B cell (primary cell): ENCODE measurements at places on chromosomes 5 and 9. TPM values are rescaled to one million over a fixed set of nuclear protein-coding genes. Genes with fewer than 3 reads are reported as not detected.

DNA sequence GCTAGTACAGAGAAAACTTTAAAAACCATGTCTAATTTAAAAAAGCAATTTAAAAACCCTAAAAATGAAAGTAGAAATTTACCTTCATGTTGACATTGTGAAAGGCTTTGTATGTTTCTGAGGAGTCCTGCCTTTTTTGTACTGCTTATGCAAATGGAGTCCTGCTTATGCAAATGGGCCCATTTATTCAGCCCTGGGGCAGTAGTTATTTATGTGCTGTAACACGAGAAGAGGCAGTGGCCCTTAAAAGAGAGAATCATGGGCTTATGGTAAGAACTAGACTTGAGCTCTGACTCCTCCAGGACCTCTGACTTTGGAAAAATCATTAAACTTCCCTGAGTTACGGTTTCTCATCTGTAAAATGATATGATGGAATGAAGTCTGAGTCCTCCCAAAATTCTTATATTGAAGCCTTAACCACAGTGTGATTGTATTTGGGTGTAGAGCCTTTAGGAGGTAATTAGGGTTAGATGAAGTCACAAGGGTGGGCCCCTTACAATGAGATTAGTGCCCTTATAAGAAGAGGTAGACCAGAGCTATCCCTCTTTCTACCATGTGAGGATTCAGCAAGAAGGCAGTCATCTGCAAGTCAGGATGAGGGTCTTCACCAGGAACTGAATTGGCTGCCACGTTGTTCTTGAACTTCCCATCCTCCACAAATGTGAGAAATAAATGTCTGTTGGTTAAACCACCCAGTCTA is 447.8 kb upstream of the CD180 start:
- H3K27me3 ChIP-seq, result no peaks in the 10 kb centered on the region
- H3K36me3 ChIP-seq, result no peaks in the 10 kb centered on the region
- no peak overlapping the region for H3K4me3 ChIP-seq
- H3K4me1 ChIP-seq, result no peaks in the 10 kb centered on the region
- no peak overlapping the region for H3K27ac ChIP-seq
- no peak for DNase-seq

The SCGB3A2 gene
- polyA plus RNA-seq, result not detected in 2 replicates

GRCh38 chr5:64195981-64196380 is 30.3 kb downstream of the RNF180 start:
- no peaks in the 10 kb centered on the region for H3K36me3 ChIP-seq
- no peak for DNase-seq
- no peaks in the 10 kb centered on the region for H3K27me3 ChIP-seq
- H3K4me1 ChIP-seq, result no peaks in the 10 kb centered on the region

GRCh38 chr5:83556190-83556589 is 84.6 kb downstream of the VCAN start:
- no peak overlapping the region for H3K27ac ChIP-seq
- no peaks in the 10 kb centered on the region for H3K27me3 ChIP-seq
- H3K4me1 ChIP-seq, result no peaks in the 10 kb centered on the region
- H3K36me3 ChIP-seq, result no peaks in the 10 kb centered on the region
- no peak for DNase-seq

DNA sequence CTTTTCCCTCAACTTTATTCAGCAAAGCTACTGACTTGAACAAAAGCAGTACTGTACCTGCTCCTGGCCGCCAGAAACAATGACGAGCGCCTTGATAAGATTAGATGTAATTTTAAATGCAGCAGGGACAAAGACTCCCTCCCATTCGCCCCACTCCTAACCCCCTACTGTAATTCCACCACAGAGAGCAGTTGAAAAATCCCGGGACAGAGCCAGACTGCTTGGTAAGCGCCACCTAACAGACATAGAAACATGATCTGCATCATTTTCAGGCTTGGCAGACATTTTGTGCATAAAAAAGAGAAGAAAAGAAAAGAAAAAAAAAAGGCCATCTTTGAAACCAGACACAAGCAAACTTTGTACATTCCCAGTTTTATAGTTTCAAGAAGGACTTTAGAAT is 81.9 kb downstream of the ISL1 start:
- no peak for DNase-seq
- no peaks in the 10 kb centered on the region for H3K36me3 ChIP-seq
- no peak overlapping the region for H3K4me3 ChIP-seq
- no peak overlapping the region for H3K27ac ChIP-seq

The TNFSF15 gene
- polyA plus RNA-seq, result 0.01 and 0.03 TPM in 2 replicates

The GLIPR2 gene
- polyA plus RNA-seq, result 14.6 and 17.5 TPM in 2 replicates

DNA sequence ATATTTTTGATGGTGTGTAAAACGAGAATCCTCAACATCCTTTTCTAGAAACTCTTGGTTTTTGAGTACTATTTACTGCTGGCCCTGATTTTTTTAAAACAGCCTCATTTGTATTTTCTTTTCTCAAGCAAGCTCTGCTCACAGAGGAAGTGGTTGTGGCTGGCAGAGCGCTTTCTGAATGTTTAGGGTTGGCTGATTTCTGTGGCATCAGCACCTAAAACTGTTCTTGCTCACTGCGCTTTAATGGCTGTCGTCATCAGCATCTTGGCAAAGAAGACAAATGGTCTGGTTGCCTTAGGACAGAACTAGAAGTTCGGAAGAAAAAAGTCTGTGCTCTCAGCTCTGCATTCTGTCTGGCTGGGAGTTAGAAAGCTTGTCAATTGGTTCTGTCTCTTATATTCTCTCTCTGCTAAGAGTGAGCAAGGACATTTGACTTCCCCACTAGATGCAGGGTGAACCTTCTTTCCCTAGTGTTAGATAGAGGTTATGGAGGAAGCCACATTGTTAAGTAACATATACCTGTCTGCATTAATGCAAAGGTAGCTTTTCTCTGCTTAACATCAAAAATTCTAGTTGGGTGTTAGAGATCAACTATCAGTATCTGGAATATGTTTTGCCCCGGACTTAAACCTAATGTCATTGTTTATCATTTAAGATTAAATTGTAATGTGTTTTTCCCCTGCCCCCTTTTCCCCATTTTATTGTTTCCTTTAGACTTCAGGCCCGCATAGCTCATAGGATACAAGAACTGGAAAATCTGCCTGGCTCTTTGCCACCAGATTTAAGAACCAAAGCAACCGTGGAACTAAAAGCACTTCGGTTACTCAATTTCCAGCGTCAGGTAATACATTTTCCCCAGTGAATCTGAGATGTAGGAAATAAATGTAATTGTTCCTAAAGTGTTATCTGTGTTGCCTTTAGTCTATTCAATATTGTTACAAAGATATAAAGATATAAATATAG is 39.0 kb downstream of the SMARCA2 start:
- DNase-seq, result peak; percentile 88
- H3K4me1 ChIP-seq, result peaks cover 17% of the 10 kb centered on the region
- peaks cover 57% of the 10 kb centered on the region for H3K36me3 ChIP-seq
- peak overlapping the region; percentile 61 for H3K27ac ChIP-seq
- H3K4me3 ChIP-seq, result no peak overlapping the region

GRCh38 chr9:122158202-122158601 is 1.4 kb downstream of the NDUFA8 start:
- peaks cover 9% of the 10 kb centered on the region for H3K4me1 ChIP-seq
- H3K27me3 ChIP-seq, result peaks cover 13% of the 10 kb centered on the region
- H3K36me3 ChIP-seq, result no peaks in the 10 kb centered on the region
- H3K27ac ChIP-seq, result no peak overlapping the region

DNA sequence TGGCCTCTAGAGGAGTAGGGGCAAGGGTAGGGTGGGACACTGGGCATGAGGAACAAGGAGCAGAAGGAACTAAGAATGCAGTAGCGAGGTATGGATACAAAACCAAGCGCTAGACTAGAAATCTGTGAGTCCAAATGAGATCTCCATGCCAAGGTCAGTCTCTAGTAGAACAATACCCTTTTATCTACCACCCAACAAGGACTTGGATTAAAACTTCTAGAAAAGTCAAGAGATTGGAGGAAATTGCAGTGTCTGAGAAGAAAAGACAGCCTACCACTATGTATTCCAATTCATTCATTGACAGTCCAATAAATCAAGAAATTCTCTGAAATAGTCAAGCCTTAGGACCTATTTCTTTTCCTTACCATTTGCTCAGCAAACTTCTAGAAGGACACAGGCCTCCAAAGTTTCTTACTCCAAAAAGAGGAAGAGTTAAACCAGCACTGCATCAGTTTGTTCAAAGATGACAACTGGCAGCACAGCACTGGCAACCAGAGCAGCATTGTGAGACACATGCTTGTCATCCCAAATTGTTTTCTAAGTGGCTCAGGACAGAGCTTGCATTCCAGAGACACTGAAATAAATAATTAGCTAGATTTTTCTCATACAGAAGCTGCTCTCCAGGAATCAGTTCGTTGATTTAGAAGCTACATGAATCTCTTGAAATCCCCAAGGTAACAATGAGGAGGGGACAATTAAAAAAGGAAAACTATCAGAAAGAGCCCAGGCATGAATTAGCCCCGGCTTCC is 22.6 kb downstream of the ABCA1 start:
- no peak overlapping the region for H3K4me3 ChIP-seq
- no peak overlapping the region for H3K27ac ChIP-seq
- no peaks in the 10 kb centered on the region for H3K27me3 ChIP-seq
- H3K36me3 ChIP-seq, result no peaks in the 10 kb centered on the region

The CENPH gene
- 2.8 and 5.3 TPM in 2 replicates for polyA plus RNA-seq

GRCh38 chr5:157464519-157465171 is 4.6 kb downstream of the NIPAL4 start:
- peak; percentile 6 for DNase-seq
- H3K4me3 ChIP-seq, result no peak overlapping the region
- peaks cover 24% of the 10 kb centered on the region for H3K36me3 ChIP-seq

GRCh38 chr5:100872408-100873190 is 30.5 kb downstream of the ST8SIA4 start:
- no peak overlapping the region for H3K4me3 ChIP-seq
- peaks cover 12% of the 10 kb centered on the region for H3K36me3 ChIP-seq
- H3K27me3 ChIP-seq, result no peaks in the 10 kb centered on the region
- H3K4me1 ChIP-seq, result peaks cover 15% of the 10 kb centered on the region
- peak overlapping the region; percentile 61 for H3K27ac ChIP-seq
- DNase-seq, result peak; percentile 62

- no peak for DNase-seq
- no peaks in the 10 kb centered on the region for H3K4me1 ChIP-seq
- no peaks in the 10 kb centered on the region for H3K36me3 ChIP-seq
- H3K27ac ChIP-seq, result no peak overlapping the region
- no peak overlapping the region for H3K4me3 ChIP-seq
Measured at GRCh38 chr9:124784509-124784908, 7.6 kb downstream of the OLFML2A start.

The DIRAS2 gene
- not detected in 2 replicates for polyA plus RNA-seq

- no peak overlapping the region for H3K27ac ChIP-seq
- H3K27me3 ChIP-seq, result peaks cover 3% of the 10 kb centered on the region
- no peak overlapping the region for H3K4me3 ChIP-seq
Measured at GRCh38 chr9:95504053-95504963, 12.5 kb downstream of the PTCH1 start.

The ANKRD31 gene
- 0.06 and 0.09 TPM in 2 replicates for polyA plus RNA-seq

DNA sequence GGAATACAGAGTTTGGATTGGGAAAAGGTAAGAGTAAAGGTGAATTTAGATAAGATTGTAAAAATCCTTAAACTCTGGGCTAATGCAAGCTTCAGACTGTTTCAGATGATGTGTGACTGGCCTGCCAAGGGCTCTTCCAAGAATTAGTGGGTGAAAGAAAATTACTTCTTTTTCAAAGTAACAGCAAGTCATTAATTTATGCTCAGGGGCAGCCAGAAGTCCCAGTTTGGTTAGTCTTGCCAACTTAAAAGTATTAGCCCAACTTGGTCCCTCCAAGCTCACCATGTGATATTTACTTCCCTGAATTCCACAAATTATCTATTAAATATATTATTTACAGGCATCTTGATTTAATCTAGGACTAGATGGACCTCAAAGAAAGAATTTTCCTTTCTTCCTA is 947.8 kb downstream of the NR2F1-AS1 start:
- no peaks in the 10 kb centered on the region for H3K36me3 ChIP-seq
- H3K27ac ChIP-seq, result no peak overlapping the region
- H3K27me3 ChIP-seq, result no peaks in the 10 kb centered on the region
- H3K4me1 ChIP-seq, result no peaks in the 10 kb centered on the region
- DNase-seq, result no peak
- no peak overlapping the region for H3K4me3 ChIP-seq

The CTSV gene
- not detected in 2 replicates for polyA plus RNA-seq

DNA sequence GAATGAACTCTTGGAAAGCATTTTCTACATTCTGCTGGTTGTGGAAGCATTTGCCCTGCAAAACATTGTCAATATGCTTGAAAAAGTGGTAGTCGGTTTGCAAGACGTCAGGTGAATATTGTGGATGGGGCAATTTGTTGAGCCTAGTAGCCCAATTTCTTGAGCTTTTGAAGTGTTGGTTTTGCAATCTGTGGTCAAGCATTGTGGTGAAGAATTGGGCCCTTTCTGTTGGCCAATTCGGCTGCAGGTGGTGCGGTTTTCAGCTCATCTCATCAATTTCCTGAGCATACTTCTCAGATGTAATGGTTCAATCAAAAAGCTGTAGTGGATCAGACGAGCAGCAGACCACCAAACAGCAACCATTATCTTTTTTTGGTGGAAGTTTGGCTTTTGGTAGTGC is 426.8 kb upstream of the CDH9 start:
- H3K4me3 ChIP-seq, result no peak overlapping the region
- H3K36me3 ChIP-seq, result no peaks in the 10 kb centered on the region
- no peak overlapping the region for H3K27ac ChIP-seq
- DNase-seq, result no peak
- H3K4me1 ChIP-seq, result no peaks in the 10 kb centered on the region
- H3K27me3 ChIP-seq, result no peaks in the 10 kb centered on the region

DNA sequence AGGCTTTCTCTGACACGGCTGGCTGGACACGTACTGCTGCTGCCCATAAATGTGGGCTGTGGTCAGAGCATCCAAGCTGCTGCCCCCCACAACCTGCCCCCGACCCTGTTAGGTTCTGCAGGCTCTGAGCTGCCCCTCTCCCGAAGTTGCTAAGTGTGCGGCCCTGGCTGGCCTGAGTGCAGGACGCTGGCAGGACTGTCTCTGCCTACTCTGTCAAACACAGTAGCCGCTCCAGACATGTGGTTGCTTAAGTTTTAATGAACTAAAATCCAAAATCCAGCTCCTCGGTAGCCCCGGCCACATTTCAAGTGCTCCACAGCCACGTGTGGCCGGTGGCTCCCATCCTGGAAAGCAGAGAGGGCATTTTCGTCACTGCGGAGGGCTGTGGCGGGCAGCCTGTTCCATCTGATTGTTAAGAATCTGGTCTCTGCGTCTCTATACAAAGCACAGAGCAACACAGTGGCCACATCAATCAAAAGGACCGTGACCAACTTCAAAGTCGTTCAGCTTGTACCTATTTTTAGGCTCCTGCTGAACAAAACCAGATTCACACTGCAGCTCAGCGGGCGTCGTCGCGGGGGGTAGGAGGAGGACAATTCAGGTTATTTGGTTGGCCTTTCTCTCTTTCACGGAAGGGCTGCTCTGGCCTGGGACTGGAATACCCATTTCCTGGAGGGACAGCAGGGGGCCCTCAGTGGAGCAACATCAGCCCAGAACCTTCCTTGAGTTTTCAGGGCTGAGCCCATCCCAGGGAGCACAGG is 68.9 kb downstream of the PTCH1 start:
- no peak overlapping the region for H3K4me3 ChIP-seq
- H3K4me1 ChIP-seq, result no peaks in the 10 kb centered on the region
- H3K27ac ChIP-seq, result no peak overlapping the region
- H3K27me3 ChIP-seq, result peaks cover 2% of the 10 kb centered on the region
- no peaks in the 10 kb centered on the region for H3K36me3 ChIP-seq
- no peak for DNase-seq
